ENCODE measurements at places on chromosomes 3 and 15.

- DNase-seq: no peak
These were observed 122.2 kb downstream of the CMSS1 start for GRCh38 chr3:99939876-99940275.

DNA sequence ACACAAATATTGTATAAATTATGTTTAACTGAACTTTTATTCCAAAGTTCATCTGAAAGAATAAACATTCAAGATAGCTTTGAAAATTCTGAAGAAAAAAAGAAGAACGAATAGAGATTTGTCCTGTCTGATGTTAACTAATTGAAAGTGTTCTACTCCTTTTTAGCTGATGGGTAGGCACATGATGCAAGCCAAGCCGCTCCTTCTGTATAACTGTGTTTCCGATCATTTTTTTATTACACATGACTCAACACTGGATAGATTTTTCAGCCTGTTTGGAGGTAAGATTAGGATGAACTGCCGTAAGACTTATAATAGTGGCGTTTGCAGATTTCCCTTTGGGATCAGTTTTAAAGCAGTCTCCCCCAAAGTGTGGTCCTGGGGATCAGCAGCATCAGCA lies 19.0 kb downstream of the NSUN3 start:
- peak; percentile 13 for DNase-seq

DNA sequence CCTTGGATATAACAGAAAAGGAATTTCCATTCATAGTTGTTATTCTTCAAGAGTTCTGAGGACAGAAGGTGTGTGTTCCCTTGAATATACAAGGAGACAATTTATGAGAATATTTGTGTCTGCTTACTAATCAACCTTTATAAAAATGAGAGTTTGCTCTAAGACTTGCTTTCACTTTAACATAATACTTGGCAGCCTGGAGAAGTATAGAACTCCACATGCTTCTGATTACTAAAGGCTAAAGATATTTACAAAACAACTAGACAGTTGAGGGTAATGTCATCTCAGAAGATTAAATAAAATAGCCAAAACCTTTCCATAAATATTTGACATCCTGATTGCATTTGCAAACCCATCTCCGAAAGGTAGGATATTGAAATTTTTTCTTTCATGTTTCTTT lies 727.1 kb upstream of the NAALADL2 start:
- no peak for DNase-seq

- no peak for DNase-seq
These were observed 437.9 kb downstream of the SOX2 start for GRCh38 chr3:182149594-182149993.

DNA sequence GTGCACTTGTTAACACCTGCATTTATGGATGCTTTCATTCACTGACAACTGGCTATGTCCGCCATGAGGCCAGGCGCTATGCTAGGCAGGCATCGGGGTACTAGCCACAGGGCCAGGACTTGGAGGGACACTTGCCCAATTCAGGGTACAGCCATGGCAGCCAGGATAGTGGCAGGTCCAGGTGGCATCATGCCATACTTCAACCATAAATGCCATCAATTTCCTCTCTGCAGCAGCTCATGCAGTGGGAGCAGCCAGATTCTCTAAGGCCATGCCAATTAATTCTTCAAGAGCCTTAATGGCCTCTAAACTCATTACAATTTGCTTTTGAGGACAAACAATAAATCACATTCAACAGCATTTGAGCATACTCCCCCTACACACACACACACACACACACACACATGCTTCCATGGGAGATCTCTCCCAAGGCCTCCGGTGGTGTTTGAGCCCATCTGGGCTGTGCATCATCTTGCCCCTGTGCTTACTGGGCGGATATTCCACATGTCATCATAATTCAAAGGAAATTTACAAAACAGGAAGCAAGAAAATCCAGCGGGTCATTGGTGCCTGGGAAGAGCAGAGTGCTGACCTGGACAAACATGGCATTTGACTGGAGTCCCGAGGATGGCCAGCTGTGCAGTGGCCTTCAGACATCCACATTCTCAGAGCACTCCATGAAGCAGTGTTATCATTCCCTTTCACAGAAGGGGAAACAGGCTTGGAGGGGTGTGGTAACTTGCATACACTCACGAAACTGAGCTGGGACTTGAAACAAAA lies 109.1 kb downstream of the IQSEC1 start:
- no peak for DNase-seq

- DNase-seq: no peak
These were observed 558.5 kb downstream of the MECOM start for GRCh38 chr3:169104972-169105371.

GRCh38 chr15:97955529-97955928 lies 5.0 kb upstream of the ARRDC4 start:
- DNase-seq: no peak

DNA sequence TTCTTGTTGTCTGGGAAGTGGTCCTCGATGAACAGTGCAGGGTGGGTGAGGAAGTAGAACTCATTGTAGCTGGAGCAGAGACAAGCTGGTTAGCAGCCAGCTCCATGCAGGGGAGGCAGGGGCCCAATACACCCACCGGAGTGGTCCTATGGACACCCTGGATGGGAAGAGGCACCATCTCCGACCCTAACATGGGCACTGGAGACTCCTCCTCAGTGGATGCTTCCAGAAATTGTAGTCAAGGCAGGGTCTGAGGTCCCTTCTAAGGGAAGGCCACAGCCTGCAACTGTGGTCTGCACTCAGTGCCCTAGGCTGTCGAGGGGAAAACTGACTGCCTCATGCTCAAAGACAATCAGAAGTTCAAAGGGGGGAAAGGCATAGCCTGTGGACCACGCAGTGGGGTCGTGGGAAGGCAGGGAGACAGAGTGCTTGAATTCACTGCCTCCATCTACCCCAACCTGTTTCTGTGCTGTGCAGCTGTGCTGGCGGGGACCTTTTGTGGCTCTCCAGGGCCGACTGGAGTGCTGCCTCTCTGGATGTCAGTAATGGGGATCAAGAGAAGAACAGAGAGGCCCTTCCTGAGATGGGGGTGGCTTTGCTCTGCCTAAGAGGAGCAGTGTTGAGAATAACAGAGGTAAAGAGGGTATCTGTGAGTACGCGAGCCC lies 41.9 kb downstream of the KY start:
- DNase-seq: no peak

DNA sequence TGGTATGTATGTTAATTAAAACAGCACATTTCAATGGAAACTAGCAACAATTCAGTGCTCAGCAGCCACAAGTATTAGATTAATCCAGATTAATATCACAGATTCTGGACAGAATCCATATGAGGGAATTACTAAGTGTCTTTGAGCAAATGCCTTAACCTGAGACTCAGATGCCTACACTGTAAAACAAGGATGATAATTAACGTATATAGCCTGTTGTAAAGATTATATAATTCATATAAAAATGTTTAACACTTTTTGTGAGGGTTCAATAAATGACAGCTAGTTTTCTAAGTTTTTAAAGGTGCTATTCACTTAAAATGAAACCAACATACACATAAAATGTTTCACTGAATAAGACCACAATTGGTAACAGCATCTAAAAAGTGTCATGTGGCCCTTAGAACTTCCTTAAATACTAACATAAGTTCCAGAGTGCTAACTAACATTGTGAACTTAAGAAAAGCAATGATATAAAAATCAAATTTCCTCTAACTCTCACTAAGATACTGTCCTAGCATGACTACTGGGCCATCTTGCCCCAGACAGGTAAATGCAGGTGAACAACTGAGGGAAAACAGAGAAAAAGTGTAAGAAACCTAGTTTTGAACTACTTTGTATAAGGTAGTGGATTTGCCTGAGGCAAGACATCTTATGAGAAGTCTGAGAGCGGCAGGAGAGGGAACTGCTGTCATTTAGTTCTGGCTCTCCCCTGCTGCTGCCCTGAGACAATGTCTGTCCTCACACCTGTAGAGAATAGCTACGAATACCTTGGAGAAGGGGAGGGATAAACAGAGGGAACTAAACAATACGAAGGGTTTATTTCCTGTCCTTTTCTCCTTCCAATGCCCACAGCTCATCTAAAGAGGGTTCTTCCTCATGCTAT lies 151.3 kb downstream of the ADAM10 start:
- DNase-seq: no peak

DNA sequence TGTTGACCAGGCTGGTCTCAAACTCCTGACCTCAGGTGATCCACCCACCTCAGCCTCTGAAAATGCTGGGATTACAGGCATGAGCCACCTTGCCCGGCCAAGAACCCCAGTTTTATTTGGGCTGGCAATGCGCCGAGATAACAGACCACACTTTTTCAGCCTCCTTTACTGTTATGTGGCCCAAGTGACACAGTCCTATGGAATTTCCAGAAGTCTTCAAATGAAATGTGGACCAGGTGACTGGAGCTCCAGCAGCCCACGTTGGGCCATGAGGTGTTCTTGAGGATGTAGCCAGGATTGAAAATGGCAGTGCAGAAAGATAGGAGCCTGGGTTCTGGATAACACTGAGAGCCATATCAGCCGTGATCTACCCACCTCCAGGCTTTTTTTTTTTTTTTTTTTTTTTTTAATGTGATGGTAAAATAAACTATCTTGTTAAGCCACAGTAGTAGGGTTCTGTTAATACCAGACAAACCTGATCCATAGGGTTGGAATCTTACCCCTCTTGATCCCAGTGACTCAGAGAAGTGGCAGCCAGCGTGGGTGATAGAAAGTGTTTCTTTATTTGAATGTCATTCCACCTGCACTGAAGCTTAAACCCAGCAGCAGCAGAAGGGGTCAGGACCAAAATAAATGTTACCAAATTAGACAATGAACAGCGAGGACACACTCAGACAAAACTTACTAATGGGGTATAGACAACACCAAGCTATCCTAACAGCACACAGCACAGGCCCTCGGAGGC lies 55.6 kb downstream of the LHFPL4 start:
- no peak for DNase-seq

DNA sequence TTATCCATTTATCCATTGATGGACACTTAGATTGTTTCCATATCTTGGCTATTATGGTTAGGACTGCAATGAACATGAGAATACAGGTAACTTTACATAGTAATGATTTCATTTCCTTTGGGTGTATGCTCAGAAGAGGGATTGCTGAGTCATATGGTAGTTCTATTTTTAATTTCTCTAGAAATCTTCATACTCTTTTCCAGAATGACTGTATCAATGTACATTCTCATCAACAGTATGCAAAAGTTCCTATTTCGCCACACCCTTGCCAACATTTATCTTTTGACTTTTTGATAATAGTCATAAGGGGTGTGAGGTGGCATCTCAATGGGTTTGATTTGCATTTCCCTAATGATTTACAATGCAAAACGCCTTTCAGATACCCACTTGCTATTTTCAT lies 6.2 kb upstream of the NIPA1 start:
- no peak for DNase-seq

DNA sequence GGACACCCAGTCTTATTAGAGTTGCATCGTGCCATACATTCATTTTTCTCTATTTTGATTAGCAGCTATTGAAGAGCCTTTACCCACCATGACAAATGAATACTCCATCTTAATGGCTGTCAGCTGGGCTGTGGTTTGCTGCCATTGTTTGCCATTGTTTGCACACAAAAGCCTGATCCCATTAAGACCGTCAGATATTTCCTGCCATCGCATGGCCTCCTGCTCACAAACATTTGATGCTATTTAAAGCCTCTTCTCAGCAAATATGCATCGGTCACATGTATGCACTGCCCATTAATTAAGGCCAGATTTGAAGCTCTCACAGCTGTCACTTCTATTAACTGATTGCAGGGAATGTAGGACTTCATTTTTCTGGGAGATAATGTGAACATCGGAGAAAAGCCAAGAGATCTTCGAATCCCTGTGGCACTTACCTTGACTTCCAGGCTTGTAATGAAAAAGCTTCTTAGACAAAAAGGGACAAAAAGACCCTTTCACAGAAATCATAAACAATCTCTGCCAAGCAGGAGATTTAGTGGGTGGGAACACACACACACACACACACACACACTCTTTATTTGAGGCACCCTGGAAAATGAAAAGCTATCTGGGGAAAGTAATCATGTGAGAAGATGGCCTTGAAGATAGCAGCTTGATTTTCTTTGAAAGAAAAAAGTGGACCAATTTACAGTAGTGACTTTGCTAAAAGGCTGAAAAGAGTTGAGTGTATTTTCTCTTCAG lies 175.4 kb upstream of the NR2E3 start:
- DNase-seq: no peak

DNA sequence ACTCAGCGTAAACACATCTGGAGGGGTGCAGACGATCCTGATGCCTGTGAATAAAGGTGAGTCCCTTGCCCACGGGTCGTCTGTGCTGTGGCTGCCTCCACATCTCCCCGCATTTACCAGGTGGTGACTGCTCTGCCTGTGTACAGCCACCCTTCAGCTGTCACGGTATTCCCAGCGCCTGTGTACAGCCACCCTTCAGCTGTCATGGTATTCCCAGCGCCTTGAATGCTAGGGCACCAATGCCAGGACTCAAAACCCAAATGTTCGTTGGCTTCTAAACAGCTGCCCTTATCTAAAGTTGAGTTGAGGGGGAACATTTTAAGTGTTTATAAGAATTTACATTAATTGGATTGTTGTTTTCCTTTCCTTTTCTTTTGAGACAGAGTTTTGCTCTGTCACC lies 27.4 kb downstream of the MAP6D1 start:
- no peak for DNase-seq

DNA sequence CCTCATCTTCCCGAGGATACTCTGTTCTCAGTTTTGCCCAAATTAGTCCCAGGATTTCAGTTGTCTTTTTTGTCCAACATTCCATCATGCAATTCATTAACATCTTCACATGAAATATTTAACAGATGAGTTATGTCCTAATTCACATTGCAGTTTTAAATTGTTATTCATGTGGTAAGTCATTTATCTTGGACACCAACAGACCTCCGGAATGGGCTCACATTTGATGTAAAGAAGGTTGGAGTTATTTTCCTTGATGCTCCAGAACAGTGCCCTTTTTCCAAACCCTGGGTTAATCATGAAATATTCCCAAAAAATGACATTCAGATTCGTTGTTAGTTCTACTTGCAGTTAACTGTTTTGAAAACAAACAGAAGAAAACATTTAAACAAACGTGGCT lies 32.8 kb upstream of the LRTM1 start:
- DNase-seq: no peak

DNA sequence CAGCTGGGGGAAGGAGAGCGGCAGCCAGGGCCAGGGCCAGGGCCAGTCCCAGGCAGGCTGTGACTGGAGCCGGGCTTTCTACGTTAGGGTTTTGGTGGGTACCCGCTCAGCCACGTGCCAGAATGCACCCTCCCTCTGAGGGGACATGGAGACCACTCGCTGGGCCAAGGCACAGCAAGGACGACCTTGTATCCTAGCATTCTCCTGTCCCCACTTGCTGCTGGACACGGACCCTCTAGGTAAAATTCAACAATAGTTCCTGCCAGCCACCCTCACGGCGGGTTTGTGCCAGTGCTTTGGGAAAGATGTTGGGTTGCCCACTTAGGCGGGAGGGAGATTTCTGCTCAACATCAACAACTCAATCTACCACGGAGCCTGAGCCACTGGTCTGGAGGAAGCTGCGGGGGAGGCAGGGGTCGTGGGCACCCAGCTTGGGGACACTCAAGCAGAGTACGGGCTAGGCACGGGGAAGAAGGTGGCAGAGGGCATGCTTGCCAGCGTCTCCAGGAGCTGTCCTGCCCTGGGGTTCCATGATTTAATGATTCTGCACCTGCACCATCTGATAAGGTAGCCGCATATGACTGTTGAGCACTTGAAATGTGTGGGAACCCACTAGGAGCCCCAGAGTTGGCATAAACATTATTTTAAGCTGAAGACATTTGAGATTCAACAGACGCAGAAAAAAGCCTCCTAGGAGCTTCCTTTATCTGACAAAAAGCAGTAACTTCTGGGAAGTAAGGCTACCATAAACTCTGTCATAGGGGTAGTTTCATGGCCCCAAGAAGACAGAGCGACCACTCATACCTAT lies 22.5 kb upstream of the C15orf39 start:
- DNase-seq: no peak

- DNase-seq: no peak
These were observed 19.7 kb downstream of the PTPRG start for GRCh38 chr3:61580982-61581643.

All from nucleus accumbens (tissue), 56 donors.